ENCODE measurements at places on chromosomes 3 and 15.

DNA sequence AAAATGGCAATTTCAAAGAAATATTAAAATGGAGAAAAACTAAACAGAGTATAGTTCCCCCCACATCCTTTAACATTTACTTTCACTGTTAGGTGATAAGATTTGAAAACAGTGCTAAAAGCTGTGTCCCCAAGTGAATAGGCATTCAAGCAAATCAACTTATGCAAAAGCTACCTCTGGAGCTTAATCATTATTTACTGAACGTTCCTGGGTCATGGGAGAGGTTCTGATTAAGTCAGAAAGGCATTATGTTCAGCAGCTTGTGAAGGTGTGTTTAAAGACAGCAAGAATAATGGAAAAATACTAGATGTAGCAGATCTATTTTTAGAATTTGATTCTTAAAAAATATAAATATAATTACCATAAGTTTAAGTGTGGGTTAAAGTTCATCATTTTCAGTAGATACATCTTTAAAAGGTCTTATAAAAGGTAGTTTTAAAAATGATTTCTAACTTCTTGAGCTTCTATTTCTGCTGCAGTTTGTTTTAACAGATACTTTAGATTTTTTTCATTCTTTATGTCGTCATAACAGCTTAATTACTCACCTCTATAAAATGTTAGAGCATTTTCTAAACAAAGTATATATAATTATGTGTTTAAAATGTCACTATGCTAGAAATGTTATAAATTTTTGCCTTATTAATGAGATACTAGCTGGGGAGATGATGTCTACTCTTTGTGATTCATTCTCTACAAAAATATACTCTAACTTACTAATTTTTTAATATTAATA lies 127.9 kb downstream of the MITF start:
- DNase-seq = no peak

GRCh38 chr3:58234516-58234931 lies 3.1 kb upstream of the ABHD6 start:
- no peak for DNase-seq

GRCh38 chr3:189406148-189406547 lies 225.0 kb upstream of the TP63 start:
- no peak for DNase-seq

- DNase-seq = no peak
Observed at GRCh38 chr15:70604666-70605315, 158.6 kb downstream of the UACA start.

- no peak for DNase-seq
Observed at GRCh38 chr15:99212406-99212805, 37.0 kb downstream of the TTC23 start.

DNA sequence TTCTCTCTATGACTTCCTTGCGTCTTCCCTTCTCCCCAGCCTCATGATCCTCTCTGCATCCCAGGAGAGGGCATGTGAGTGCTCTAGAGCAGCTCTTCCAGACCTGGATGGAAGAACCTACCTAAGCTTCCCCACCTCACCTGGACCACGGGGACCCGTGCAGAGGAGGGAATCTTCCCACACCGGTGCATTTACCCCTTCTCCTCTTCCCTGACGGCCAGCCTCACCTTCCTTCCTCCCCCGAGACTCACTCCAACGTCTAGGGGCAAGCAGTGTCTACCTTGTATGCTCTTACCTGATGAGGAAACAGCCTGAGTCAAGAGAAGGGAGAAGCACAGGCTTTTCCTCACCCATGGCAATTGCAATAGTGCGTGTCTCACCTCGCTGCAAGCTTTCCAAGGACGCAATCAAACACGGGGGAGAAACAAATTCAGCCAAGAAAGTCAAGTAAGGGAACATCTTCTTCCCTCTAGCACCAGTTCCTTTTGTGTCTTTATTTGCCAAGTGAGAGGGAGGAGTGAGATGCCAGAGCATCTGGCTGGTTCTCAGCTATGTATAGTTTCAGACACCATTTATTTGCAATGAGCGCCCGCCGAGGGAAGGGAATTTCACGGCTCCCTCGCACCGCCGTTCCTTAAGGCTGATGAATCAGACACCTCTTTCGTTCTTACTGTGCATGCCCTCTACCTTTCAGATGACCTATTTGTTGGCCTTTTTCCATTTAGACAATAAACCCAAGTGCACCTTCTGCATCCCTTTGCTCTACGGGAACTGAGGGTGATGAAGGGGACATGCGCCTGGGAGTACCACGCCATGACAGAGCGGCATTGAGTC lies 1.8 kb upstream of the CCR9 start:
- DNase-seq = no peak

DNA sequence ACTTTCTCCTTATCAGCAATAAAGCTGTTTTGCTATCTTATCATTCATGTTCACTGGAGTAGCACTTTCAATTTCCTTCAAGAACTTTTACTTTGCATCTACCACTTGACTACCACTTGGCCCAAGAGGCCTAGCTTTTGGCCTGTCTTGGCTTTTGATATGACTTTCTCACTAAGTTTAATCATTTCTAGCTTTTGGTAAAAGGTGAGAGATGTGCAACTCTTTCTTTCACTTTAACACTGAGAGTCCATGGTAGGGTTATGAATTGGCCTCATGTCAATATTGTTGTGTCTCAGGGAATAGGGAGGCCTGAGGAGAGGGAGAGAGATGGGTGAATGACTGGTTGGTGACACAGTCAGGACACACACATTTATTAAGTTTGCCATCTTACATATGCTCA lies 31.0 kb upstream of the FAM3D start:
- no peak for DNase-seq

All from SIG-M5 (cell line).